Spinal cord (tissue), 10 donors: ENCODE measurements at places on chromosomes 2 and 18. TPM values are rescaled to one million over a fixed set of nuclear protein-coding genes. Genes with fewer than 3 reads are reported as not detected.

Gene SEMA4C
- total RNA-seq, result 42.9 TPM

- DNase-seq, result no peak
Measured at GRCh38 chr18:26703170-26703930, 155.0 kb upstream of the KCTD1 start.

- peak; percentile 65 for DNase-seq
Measured at GRCh38 chr18:8469544-8470130, 139.6 kb upstream of the RAB12 start.

DNA sequence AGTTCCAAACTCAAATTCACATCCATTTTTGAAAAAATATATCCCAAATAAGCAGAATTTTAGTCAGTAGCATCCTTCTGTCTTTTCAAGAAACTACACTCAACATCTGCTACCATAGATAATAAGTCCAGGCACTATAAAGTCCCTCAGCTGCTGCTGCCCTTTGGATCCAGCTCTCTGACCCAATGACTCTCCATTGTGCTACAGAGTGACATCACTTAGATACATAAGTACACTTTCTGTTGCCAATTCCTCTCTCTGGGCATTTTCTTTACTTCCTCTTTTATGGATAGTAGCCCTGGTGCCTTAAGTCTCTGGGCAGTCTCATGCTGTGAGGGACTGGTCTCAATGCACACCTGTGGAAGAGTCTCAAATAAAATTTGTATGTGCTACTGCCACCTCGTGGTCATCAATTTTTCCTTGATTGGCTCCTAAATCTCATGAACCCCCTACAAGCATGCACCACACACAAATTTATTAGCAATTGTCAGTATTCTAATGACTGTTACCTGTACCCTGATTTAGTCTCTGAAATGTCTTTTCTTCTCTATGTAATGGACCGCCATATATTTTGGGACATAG lies 219.2 kb downstream of the LRP1B start:
- DNase-seq, result peak; percentile 9

- DNase-seq, result no peak
Measured at GRCh38 chr2:200306931-200307723, 634 bp downstream of the SPATS2L start.

Gene SPATA3
- not detected for total RNA-seq
